HT1080 (cell line): ENCODE measurements at places on chromosomes 16 and 17.

DNA sequence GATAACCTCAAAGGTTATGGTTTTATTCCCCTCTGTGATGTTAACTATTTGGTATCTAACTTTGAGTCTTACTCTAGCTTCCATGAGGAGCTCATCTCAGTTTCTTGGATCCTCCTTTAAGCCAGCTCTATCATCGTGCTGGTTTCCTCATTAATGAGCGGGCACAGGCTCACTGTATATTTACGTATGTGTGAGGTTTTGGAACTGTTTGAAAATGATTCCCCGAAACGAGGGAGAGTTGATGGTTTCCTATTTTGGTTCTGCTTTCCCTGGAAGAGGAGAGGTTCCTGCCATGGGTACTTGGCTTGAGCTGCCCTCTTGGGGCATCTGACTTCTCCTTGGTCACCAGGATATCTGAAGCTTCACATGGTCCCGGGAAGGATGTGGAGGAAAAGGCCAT, 32.7 kb upstream of the PIK3R6 start:
- DNase-seq = no peak

- DNase-seq = no peak
Observed at GRCh38 chr17:61280338-61280737, 119.3 kb upstream of the TBX2 start.

DNA sequence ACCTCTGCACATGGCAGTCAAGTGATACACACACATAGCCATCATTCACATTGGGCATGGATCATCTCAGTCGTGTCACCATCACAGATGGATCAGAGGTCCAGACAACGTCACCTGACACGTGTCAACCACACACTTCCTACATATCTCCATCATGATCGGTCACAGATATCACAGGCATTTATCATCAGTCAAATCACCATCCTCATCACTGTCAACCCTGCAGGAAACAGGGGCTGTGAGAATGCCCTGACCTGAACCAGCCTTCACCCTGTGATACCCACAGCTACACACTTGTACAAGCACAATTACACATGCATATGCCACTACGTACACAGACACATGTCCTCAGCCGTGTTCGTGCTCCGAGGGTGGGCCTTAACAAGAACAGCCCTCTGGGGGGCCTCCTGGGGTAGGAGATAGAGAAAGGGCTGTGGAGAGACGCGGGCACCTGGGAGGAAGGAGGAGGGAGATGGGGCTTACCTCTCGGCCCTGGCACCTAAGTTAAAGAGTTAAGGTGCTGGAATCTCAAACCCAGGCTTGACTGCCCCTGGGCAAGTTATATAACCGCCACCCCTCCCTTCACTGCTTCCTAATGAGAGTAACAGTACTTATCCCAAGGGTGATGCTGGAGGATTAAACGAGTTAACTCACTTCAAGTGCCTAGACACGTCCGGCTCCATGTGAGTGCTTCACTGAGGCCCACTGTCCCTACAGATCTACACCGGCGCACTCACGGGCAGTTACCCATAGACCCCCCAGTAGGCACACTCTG, 1.1 kb downstream of the SLC12A4 start:
- DNase-seq = peak; percentile 47

GRCh38 chr17:14310101-14310500, 9.2 kb downstream of the HS3ST3B1 start:
- DNase-seq = no peak

DNA sequence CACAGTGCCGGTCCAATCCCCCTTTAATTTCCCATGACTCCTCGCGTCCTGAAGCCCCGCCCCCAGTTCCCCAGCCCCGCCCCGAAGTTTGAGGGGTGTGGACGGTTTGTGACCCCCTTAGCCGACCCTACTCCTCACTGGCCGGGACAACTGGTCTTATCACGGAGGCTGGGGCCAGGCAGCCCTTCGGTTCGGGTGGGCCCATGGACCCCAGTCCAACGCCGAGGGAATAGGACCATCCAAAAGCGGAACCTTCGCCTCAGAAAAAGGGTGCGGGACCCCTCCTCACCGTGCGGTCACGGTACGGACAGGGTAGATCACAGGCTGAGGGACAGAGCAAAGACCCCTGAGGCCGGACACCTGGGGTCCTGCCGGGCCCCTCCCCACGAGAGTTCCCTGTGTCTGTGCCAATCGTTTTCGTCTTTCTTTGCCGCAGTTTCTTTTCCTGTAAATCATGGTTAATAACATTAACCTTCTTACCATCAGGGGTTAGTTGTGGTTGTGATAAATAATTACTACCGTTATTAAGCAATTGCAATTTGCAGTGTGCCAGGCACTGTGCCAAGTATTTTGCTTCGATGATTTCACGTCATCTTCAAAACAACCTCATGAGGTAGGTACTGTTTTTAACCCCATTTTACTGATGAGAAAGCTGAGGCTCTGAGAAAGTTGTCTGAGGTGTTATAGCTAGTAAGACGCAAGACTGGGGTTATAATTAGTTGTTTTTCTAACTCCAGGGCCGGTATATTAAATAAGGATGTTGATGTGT, 543 bp downstream of the TMUB2 start:
- DNase-seq = no peak

GRCh38 chr16:48978501-48978900, 303.1 kb downstream of the CBLN1 start:
- peak; percentile 43 for DNase-seq

- no peak for DNase-seq
Observed at GRCh38 chr17:36183001-36183971, 6.8 kb upstream of the TBC1D3B start.

GRCh38 chr16:1054660-1055556, 17.6 kb upstream of the SSTR5 start:
- peak; percentile 13 for DNase-seq

DNA sequence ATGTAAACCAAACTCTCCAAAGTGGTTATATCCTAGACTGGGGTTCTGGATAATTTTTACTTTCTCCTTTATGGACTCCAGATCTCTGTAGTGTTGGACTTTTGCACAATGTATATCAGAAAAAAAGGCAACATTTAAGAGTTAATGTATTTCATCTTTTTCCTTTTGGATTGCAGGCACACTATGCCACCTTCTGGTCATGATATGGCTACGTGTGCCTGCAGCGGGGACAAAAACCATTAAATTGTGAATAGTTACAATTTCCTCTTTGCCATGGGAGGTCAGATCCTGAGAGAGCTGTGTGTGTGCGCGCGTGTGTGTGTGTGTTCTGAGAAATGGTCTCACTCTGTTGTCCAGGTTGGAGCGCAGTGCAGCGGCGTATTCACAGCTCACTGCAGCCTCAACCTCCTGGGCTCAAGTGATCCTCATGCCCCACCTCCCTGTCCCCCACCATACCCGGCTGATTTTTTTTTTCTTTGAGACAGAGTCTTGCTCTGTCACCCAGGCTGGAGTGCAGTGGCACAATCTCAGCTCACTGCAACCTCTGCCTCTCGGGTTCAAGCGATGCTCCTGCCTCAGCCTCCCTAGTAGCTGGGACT, 4.3 kb upstream of the SGF29 start:
- DNase-seq = peak; percentile 40

- DNase-seq = no peak
Observed at GRCh38 chr16:4820652-4821051, 18.2 kb upstream of the ROGDI start.

GRCh38 chr16:710500-711075, 4.3 kb upstream of the METRN start:
- DNase-seq = no peak

DNA sequence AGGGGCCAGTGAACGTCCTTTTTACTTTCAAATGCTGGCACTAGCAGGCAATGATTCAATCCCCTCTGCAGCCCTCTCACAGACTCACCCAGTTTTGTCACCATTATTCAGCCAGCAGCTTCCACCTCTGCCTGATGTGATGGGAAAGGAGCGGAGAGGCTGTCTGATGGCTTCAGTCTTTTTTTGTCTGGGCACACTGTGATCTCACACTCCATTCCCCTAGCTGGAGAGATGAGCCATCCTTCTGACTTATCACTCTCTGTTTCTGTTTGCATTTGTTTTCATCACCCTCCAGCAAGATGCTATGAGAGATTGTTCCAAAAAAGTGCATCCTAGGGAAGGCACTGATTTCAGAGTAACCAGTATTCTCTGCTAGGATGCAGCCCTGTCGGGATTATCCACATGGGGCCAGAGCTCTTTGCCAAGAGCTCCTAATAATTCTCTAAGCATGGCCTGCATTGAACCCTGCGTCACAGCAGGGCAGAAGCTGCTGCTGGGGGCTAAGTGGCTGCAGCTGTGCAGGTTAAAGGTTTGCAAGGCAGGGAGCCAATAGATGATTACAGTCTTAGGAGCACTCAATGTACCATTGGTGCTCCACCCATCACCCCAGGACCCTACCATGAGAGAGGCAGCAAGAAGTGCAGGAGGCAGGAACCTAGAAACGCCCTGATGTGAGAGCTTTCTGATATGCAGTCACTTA, 236.1 kb upstream of the C16orf82 start:
- no peak for DNase-seq

- no peak for DNase-seq
Observed at GRCh38 chr16:69889295-69889964, 61.7 kb upstream of the CLEC18A start.

DNA sequence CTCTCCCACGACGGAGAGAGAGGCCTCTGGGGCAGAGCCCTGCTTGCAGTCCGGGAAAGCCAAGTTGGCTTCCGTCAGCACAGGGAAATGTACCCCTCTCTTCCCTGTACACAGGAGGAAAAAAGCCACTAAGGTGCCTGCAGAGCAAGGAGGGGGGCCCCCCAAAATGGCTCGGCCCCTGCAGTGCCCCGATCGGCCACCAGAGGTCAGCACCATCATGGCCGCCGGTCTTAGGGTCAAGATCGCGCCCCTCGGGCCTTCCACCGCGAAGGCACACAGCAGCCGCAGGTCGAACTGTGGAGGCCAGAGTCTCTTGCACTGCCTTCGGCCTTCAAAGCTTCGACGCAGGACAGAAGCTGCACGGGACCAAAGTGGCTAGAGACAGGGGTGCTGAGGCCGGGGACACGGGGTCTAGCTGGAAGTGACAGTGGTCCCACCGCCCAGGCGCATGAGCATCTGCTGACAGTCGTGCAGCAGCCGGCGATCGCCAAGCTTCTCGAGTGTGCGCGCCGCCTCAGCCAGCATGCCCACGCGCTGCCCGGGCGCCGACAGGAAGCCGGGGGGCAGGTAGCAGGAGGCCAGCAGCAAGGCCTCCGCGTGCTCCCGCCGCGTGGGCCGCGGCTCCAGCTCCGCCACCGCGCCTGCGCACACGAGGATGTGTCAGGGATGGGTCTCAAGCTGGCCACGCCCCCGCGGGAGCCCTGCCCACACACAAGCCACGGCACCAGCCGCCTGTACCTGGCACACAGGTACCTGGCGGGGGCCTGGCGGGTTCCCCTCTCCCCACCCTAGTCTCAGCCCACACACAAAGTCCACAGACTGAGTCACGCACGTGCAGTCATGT, 24.4 kb downstream of the SREBF1 start:
- peak; percentile 36 for DNase-seq

DNA sequence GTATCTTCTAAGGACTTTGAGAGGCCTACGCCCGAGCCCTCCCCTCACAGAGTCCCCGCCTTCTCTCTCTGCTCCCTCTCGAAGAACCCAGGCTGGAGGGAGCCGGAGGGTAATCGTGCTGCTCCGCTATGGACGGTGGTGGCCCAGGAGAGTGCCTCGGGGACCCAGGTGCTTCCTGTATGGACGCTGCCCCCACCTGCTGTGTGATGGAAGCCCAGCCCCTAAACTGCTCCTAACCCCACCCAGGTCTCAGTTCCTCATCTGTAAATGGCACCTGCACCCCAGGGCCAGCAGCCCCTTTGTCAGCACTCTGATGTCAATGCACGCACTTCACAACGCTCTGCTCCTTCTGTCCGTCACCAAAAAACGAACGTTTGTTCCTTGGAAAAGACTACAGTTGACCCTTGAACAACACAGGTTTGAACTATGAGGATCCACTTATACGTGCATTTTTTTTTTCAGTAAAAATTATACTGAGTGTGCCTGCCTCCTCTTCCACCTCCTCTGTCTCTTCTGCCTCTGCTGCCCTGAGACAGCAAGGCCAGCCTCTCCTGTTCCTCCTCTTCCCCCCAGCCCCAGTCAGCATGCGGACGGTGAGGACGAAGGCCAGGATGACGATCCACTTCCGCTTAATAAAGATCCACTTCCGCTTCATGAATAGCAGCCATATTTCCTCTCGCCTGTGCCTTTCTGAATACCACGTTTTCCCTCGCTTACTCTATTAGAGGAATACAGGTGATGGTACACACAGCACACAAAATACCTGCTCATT, 118.3 kb downstream of the BANP start:
- no peak for DNase-seq

GRCh38 chr17:31856750-31857149, 2.3 kb downstream of the COPRS start:
- DNase-seq = no peak

DNA sequence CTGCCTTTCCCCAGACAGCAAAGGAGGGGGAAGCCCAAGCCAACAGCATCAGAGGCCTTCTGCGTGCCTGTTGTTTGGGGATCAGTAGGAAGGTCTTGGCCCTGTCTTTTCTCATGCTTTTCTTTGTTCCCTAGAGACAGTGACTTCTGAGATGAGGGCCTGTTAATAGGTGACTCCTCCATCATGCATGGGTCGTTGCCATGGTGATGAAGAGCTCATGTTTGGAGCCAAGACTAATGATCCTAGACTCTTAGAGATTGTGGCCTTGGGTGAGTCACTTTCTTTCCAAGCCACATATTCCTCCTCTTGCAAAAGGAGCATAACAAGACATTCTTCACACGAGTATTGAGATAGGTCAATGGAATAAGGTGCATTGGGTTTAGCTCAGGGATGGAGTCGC, 201.1 kb upstream of the ASIC2 start:
- peak; percentile 49 for DNase-seq

DNA sequence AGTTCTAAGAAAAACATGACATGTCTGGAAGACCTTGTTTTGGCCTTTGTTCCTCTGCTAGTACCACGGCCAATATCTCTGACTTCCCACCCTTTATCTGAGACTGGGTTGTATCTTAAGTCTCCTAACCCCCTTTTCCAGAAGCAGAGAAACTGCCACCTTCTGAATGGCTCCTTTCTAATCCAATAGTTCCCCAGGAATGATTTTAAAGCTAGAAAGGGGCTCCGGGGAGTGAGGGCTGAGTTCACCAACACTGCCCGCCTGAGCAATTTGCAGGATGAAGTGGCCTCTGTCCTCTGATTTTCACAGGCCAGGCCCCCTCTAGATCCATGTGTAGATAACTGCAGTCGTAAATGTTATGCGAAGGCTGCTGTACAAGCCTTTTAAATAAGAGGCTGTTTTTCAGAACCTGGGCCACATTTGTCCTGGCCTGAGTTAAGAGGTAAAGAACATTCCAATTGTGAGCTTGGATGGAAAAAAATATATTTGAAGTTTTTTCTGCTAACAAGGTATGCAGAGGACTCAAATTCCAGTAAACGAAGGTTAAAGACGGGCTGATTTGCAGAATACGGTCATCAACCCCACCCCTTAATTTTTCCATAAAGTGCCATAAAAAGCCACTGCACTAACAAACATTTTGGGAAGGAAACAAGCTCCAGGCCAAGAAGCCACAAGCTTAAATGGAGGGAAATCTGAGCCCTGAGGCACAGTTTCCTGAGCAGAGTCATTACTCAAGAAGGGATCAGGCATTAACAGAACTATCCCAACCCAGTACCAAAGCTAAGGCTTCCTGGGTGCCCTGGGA, 117.0 kb upstream of the MAF start:
- DNase-seq = no peak

GRCh38 chr17:16243801-16244567, 27.0 kb downstream of the PIGL start:
- no peak for DNase-seq
